Activated CD4-positive, alpha-beta memory T cell treated with anti-CD3 and anti-CD28 coated beads, Interleukin-2, amount 10 ng/mL, durations not matched to agents 7 days and 5 days (primary cell): ENCODE measurements at places on chromosomes 13 and 19.
A peak's percentile ranks its signal among the peaks of the same experiment; 100 is the strongest.

GRCh38 chr13:114070098-114070799 is 62.2 kb downstream of the RASA3 start:
- DNase-seq, result no peak

GRCh38 chr13:35850569-35850968 is 280.6 kb downstream of the DCLK1 start:
- no peak for DNase-seq

GRCh38 chr13:75762955-75763354 is 126.8 kb downstream of the LMO7 start:
- no peak for DNase-seq

GRCh38 chr13:39942552-39943273 is 287.3 kb downstream of the COG6 start:
- DNase-seq, result peak; percentile 69

DNA sequence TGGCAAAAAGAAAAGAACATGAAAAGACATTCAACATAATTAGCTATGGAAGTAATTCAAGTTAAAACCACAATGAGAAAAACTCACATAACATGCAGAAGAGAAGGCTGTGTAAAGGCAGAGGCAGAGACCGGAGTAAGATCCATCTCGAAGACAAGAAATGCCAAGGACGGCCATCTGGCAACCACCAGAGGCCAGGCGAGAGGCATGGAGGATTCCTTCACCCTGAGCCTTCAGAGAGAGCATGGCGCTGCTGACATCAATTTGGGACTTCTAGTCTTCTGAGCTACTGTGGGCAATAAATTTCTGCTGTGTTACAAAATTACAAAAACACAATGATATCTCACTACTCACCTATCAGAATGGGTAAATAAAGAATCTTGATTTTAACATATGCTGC is 381.0 kb downstream of the TSHZ3 start:
- DNase-seq, result no peak

DNA sequence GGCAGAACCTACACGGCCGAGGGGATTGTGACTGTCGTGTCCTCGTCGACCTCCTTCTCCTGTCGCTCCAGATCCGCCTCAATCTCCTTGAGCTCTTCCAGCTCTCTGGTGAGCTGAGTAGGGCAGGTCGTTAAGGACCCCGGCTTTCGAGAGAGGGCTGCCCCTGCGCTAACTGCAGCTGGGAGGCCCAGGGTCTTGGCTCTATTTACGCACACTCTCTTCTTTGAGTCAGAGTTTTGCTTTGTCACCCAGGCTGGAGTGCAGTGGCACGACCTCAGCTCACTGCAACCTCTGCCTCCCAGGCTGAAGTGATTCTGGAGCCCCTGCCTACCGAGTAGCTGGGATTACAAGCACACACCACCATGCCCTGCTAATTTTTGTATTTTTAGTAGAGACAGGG is 7.6 kb downstream of the SPC24 start:
- DNase-seq, result no peak

DNA sequence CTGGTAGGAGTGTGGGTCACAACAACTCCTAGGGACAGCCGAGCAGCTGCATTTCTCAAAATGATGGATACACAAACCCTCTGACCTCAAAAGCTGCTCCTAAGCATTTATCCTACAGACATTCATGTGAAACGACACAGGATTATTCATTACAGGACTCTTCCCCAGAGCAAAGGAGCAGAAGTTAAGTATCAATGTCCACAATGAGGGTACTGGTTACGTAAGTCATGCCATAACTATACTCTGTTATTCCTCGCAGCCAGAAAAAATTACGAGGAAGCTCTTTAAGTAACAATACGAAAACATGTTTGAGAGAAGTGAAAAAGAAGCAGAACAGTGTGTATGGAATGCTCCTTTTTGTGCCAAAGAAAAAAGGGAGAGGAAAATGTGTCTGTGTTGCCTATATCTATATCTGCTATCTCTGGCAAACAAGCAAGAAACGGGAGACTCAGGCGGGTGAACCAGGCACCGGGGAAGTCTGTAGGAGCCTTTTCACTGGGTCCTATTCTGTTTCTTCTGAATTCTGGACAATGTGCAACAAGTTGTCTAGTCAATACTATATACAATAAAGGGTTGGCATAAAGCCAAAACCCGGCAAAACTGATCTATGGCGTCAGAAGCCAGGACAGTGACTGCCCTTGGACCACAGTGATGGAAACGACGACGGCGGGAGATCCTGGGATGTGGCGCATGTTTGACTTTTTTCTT is 1.3 kb downstream of the ISOC2 start:
- no peak for DNase-seq
